ENCODE measurements at places on chromosomes 2 and 18.

GRCh38 chr18:75360215-75360614 lies 67.3 kb downstream of the SMIM21 start:
- DNase-seq: no peak

DNA sequence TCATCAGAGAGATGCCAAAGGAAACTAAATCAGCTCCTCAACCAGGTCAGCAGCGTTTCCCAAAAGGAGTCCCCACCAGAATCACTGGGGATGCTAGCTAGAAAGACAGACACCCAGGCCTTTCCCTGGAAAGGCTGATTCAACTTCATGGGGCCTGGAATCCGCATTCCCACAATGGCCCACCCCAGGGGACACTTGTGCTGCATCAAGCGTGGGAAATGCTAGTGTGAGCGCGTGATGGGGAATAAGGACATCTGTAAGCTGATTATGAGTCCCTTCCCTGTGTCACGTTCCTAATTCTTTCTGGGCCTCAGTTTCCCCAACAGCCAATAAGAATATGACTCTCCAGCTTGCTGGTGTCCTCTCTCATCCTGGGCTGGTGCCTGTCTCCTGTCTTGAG lies 2.2 kb upstream of the WNT10A start:
- no peak for DNase-seq

DNA sequence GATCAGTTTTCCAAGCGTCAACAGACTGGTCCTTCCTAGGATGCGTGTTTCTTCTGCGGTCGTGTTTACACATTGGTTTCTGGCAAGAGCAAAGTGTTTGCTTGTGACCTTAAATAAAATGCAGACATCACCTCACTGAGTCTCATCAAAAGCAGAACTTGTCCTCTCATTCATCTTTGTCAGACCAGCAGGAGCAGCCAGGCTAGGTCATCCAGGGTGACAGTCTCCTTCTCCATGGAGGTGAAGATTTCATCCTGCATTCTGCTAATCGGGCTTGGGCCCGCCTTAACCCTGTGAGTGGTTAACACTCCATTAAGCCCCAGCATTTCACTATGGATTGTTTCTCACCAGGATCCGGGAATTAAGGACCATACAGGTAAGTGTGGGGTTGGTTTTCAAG lies 64.2 kb upstream of the PID1 start:
- DNase-seq: no peak

GRCh38 chr2:235390108-235390815 lies 103.6 kb upstream of the AGAP1 start:
- DNase-seq: no peak

- DNase-seq: no peak
These were observed 30.5 kb upstream of the FOSL2 start for GRCh38 chr2:28361991-28362710.

- DNase-seq: no peak
These were observed 34.3 kb upstream of the TANC1 start for GRCh38 chr2:158934170-158934569.

DNA sequence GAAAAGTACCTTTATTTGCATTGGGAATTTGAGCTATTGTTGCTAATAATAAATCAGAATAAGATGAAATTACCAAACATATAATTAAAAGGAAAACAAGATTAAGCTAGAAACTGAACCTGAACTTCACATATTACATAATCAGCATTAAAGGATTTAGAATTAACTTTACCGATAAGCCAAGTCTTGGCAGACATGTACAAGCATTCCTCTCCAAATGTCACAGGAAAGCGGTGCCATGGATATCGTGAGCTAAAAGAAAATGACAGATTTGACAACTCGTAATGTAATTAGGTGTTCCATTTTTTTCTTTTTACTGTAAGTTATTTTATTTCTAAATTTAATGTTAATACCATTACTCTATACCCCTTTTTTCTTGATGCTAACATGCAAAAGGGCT lies 55.1 kb upstream of the CD302 start:
- DNase-seq: no peak

GRCh38 chr2:30436859-30437435 lies 10.1 kb upstream of the LCLAT1 start:
- no peak for DNase-seq

DNA sequence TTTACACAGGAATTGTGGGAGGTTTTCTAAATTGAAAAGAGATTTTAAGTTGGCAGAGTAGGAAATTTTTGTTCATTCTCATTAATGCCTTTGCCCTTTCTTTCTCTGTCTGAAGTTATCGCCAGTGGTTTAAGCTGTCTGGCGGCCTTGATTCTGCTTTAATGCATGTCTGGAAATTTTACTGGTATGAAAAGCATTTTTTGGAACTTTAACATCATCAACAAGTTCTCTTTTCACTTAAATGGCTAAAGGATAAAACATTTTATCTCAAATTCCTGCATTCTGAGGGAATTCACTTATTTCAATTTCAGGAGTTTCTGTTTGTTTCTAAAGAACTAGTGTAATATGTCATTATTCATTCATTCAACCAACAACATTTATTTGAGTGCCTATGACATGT lies 233.9 kb upstream of the FOSL2 start:
- no peak for DNase-seq

GRCh38 chr2:226304308-226304707 lies 495.3 kb downstream of the IRS1 start:
- DNase-seq: no peak

- DNase-seq: no peak
These were observed 251.2 kb upstream of the RAB6C start for GRCh38 chr2:129728035-129728972.

GRCh38 chr2:144607099-144607498 lies 87.2 kb upstream of the ZEB2 start:
- DNase-seq: no peak

DNA sequence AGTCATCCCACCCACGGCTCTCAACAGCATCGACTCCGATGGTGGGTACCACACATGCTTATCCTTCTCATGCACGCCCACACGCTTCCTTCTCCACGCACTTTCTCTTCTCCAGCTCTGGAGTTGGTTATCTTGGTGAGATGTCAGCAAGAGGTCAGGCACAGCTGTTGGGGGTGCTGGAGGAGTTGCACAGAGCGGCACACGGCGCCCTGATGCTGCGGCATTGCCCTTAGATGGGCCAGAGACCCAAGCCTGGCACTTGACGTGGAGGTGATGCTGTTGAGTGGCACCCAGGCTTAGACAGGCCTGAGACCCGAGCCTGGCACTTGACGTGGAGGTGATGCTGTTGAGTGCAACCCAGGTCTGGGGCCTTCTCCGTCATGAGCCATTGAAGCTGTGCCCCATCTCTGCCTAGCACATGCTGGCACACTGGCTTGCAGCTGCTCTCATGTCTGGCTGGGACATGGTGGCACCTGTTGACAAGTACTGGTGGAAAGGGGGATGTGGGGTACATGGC lies 83.2 kb downstream of the DGKD start:
- DNase-seq: no peak

GRCh38 chr18:55384551-55385275 lies 203.3 kb downstream of the TCF4 start:
- DNase-seq: no peak

DNA sequence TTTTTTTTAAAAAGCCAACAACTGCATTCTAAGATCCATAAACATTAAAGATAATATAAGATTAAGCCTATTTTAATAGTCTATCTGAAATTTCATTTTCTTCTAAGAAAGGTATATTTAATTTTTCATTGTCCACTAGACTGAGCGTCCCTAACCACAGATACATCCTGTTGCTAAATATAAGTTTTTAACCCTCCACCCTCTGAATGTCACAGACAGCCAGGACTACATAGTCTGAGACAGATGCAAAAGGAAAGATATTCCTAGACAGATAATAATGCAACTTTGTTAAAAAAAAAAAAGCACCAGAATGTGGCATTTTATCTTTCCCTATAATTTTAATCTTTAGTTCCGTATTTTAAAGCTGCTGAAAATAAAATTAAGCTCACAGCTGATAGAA lies 114.6 kb downstream of the ZEB2 start:
- no peak for DNase-seq

DNA sequence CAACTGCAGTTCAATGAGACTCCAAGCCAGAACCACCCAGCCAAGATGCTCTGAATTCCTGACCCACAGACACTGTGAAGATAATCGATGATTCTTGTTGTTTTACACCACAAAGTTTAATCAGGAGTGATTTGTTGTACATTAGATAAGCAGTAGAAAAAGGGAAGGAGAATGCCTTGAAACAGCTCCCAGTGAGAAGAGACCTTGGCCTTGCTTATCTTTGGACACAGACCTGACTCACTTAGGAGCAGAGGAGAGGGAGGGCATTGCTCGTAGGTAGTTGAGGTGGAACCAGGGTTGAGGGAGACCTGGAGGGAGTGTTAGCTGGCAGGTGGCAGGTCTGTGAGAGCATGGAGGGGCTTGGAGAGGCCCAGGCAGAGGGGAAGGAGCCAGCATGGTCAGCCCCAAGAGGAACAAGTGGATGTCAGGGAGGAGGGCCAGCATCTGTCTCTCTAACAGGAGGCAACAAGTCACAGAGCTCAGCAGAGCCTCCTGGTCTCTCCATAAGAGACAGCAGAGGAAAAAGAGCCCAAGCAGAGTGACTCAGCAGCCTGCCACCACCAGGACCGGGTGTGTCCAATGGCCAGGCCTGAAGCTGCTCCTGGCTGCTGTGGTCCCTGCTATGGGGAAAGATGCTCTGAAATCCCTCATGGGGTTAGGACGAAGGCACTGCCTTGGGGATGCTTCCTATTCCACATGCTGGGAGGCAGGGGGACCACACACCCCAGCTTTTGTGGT lies 161.6 kb upstream of the CAPN13 start:
- DNase-seq: no peak

DNA sequence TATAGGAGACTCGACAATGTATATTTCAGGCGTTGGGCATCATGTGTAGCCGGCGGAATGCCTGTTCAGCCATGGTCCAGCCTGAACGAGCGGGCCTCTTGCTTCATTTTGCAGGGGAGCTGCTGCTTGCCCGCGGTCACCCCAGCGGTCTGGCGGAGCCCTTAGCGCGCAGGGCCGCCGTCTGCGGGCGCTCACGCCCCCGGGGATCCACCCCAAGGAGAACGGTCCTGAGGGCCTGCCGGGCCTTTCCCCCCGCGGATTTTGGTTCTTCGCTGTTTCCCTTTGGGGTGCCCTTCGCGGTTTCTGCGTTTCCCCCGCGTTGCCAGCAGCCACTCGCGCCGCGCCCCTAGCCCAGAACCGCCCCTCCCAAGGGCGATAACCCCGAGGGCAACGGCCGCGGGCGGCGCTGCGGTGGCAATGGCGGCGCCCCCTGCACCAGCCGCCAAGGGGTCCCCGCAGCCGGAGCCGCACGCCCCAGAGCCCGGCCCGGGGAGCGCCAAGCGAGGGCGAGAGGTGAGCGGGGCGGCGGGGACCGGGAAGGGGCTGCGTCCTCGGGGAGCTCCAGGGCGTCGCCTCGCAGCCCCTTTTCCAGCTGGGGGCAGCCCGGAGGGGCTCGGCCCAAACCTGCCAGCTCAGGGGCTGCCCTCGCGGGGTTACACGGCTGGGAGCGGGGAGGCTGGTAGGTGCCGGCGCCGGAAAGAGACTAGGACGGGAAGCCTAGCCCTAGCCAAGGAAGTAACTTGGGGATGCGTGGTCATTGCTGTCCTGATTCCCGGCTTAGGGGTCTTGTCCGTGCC lies at the start of gene MFSD2B:
Gene MFSD2B (plus strand): TSS at position 406 of the 797 bp plus-strand sequence. CDS start 12 bp downstream, at position 418.
- no peak for DNase-seq

DNA sequence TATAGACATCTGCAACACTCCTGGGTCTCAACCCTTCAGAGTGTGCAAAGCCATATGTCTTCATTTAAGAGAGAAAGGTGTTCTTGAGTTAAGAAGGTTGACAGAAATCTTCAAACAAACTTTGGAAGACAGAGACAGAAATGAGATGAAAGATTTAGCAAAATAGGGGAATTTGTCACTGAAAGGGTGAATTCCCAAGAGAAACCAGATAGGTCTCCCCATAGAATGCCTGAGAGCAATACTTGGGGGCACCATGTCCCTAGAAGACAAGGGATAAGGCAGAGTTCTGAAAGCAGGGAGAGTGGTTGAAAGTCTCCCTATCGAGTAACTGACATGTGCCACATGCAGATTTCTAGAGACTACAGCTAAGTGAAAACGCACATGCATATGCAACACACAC lies 50.0 kb downstream of the AP1S3 start:
- no peak for DNase-seq
